ENCODE measurements at places on chromosomes 1 and 21.

- no peak for DNase-seq
Measured at GRCh38 chr1:233412812-233413211, 85.3 kb downstream of the MAP3K21 start.

GRCh38 chr1:201450721-201451291 lies 18.2 kb downstream of the PHLDA3 start:
- peak; percentile 42 for DNase-seq

- no peak for DNase-seq
Measured at GRCh38 chr1:44265656-44266358, 52.5 kb downstream of the DMAP1 start.

GRCh38 chr1:185500001-185500626 lies 183.1 kb upstream of the IVNS1ABP start:
- DNase-seq, result no peak

DNA sequence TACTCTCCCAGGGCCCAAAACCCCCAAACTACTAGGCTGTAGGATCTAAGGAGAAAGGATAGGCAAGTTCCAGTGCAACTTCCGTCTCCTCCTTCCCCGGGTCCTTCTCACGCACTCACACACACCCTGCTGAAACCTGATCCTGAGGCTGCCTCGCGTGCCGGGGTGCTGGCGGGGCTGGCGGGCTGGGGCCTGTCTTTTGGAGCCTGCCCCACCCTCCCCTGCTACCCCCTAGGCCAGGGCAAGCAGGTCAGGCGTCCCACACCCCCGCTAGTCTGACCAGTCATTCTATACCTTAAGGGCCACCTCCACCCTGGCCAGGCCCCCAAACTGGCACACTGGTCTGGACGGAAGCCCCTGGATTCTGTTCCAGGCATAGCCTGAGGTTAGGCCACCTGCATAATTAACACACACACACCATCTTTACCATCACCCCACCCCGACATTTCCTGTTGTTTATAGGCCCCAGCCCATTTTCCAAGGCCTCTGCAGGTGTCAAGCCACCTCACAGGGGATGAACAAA lies 48.3 kb upstream of the ARTN start:
- peak; percentile 22 for DNase-seq

GRCh38 chr1:64936956-64937355 lies 29.4 kb downstream of the JAK1 start:
- DNase-seq, result no peak

DNA sequence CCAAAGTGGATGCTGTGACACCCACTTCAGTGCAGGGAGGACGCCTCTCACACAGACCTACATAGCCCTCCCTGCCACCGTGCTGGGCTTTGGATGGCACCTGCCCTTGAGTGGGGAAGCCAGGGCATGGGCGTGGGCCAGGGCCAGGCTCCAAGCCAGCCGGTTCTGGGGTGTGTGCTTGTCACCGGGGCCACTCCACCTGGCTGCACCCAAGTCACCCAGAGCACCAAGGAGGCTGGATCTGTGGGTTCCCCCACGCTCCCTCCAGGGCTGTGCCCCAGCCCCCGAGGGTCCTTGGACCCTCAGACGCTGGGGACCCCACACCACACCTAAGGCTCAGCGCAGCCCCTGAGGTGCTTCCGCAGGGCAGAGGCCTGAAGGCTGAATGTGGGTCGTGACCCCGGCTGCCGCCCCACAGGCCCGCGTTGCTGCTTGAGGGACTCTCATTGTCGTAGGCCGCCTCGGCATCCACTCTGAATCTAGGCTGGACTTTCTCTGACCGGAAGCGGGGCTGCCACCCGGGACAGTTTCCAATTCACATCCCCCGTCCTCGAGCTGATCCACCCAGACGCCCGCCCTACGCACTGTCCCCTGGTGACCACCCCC lies 1.5 kb downstream of the MXRA8 start:
- DNase-seq, result no peak

DNA sequence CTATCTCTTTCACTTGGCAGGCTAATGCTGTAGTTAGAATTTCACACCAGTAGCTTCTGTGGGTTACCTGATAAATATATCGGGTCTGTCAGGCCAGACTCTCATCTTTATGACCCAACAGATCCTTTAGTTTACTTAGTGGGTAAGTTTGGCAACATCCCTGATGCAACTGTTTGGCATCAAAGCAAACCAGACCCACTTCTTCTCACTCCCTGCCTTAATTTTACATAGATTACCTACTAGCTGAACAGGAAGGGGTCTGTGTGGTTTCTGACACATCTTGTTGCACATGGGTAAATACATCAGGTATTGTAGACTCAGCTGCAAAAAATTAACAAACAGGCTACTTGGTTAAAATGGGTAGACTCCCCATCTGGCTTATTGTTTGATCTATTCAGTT lies 3.2 kb upstream of the GUK1 start:
- DNase-seq, result peak; percentile 87

DNA sequence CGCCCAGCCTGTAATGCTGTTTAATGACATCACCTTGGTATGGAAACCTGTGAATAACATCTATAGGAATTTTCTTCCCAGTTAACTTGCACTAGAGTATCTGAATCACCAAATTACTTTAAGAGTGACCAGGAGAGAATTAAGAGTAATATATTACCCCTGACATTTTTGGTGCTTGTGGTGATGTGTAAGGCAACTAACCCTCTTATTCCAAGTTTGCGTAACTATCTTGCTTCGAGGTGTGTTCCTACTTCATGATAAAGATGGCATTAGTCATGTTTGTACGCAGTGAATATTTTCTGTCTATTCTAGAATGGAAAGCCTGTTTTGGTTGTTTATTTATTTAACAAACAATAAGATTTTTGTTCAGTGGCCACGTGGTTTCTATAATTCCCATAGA lies 131.3 kb downstream of the ZP4 start:
- no peak for DNase-seq

DNA sequence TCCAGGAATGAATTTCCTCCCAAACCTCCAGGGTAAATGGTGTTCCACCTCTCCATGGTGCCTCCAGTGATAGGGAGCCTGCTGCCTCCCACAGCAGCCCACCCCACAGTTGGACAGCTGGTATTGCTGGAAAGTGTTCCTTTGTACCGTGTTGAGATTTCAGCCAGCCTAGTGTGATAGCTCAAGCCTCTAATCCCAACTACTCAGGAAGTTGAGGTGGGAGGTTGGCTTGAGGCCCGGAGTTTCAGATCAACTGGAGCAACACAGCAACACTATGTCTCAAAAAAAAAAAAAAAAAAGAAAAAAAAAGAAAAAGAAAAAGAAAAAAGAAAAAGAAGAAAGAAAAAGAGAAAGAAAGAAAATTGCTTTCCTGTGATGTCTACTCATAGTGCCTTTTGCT lies 96.1 kb downstream of the CHD1L start:
- DNase-seq, result no peak

DNA sequence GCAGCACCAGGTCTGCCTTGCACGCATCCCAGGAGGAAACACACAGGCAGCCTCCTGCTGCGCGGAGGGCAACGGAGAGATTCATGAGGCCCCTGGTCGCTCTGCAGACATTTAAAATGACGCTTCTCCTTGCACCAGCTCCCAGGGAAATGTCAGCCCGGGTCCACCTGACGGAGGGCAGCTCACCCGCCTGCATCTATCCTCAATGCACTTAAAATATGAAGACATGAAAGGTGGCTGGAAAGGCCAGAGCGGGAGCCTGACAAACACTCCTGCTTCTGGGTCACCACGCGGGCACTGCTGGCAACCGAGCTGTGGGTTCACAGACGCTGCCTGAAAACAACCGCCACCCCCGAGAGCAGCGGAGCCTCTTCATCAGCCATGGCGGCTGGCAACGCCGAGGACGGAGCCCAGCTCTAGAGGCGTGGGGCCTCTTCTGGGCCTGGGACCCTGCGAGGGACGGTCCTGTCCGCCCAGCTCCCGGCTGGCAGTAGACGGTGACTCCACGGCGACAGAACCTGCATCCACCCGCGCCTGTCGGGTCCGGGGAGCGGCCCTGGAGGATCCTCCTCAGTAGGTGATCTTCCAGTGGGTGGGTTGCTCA lies 22.7 kb downstream of the POFUT2 start:
- no peak for DNase-seq

- DNase-seq, result no peak
Measured at GRCh38 chr1:176546825-176547224, 83.8 kb downstream of the PAPPA2 start.

DNA sequence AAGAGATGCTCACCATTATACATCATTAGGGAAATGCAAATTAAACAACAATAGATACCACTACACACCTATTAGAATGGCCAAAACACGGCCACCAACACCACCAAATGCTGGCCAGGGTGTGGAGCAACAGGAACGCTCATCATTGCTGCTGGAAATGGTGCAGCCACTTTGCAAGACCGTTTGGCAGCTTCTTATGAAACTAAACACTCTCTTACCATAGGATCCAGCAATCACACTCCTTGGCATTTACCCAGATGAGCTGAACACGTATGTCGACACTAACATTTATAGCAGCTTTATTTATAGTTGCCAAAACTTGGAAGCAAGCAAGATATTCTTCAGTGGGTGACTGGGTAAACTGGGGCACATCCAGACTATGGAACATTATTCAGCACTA lies 28.9 kb upstream of the ADARB1 start:
- DNase-seq, result no peak

- DNase-seq, result no peak
Measured at GRCh38 chr1:179055937-179056336, 25.9 kb upstream of the TOR3A start.

GRCh38 chr1:71324671-71325267 lies 243.9 kb upstream of the ZRANB2 start:
- DNase-seq, result no peak

- DNase-seq, result no peak
Measured at GRCh38 chr1:10634428-10635084, 159.8 kb downstream of the PEX14 start.
